ENCODE measurements at places on chromosomes 1 and 21.
A peak's percentile ranks its signal among the peaks of the same experiment; 100 is the strongest.

DNA sequence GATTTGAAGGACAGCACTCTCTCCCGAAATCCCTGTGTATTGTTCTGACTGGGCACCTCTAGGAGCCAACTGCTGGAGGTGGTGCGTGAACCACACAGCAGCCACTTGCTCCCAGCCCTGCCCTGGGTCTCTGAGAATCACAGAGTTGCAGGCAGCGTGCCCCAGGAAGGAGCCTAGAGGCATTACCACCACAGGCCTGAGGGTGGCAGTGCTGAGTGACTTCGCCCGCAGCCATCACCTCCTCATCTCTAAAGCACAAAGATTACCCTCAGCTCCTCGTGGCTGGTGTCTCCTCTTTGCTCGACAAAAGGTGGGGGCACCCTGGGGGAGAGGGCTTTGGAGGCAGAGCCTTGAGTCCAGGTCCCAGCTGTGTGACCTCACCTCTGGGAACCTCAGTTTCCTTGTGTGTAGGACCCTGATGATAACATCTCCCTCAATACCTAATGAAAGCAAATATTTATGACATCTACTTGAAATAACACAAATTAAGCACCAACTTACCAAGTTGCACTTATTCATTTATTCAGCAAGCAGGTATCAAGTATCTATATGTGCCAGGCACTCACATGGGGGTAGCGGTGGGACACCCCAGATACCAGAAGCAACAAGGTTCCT lies 86.3 kb downstream of the VWA5B1 start:
- peak; percentile 42 for DNase-seq

- no peak for DNase-seq
Observed at GRCh38 chr1:32748348-32748747, 45.8 kb upstream of the SYNC start.

GRCh38 chr21:44774972-44775371 lies 26.6 kb downstream of the UBE2G2 start:
- DNase-seq: no peak

- no peak for DNase-seq
Observed at GRCh38 chr1:81208441-81208840, 592.3 kb upstream of the ADGRL2 start.

DNA sequence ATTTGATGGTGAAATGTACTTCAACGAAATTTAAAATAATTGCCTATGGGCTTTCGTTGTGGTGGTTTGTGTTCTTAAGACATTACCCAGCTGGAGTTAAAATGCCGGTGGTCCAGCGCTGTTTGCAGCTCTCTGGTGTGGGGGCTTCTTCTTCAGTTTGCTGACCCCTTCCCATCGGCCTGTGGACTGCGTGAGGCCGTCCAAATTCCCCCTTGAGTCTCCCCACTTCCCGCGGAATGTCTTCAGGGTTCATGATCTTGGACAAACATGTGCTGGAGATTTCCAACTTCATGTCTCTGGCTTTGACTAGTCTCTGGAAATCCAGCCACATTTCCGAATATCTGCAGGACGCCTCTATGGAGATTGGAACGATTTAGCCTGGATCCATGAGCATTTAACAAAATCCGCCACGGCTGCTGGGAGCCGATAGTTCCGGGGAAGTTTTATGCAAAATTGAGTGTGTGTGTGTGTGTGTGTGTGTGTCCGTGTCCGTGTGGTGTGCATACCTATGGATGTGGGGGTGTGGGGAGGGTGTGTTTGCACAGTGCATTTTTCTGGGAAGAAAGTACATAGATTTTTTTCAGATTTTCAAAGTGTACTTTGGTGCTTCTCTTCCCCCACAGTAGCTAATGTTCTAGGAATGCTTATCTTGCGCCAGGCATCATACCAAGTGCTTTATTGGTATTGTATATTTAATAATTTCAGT lies 117.2 kb downstream of the PCP4 start:
- no peak for DNase-seq

DNA sequence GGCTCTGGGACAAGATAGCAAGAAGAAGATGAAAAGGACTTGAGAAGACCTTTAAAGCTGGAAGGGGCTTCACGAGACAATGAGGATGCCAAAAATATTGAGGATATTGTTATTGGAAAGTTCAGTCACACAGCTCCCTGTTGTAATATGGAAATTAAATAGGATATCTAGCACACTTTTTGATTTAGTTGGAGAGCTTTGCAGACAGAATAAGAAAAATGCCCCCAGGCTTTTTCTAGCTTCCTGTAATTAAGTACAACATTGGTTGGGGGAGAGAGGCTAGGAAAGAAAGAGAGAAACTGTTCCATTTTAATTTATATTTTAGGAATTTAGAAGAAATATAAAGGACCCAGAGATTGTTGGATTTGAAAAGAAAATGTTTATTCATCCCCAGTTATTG lies 27.5 kb downstream of the RBM11 start:
- DNase-seq: no peak

DNA sequence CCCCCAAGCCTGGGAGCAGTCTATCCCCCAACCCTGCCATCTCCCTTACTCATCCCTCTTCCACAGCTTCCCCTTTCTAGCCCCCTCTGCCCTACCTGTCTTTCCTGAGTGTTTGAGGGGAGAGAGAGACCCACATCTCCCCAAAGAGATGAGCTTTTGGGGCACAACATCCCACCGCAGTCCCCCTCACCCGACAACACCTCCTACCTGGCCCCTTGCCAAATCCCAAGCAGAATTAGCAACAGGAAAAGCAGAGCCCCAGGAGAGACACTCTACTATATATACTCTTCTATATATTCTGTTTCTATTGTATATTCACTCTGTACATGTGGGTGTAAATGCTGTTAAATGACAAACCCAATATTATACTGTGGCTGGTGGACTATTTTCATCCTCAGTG lies 9.9 kb upstream of the KCNC4 start:
- DNase-seq: no peak

DNA sequence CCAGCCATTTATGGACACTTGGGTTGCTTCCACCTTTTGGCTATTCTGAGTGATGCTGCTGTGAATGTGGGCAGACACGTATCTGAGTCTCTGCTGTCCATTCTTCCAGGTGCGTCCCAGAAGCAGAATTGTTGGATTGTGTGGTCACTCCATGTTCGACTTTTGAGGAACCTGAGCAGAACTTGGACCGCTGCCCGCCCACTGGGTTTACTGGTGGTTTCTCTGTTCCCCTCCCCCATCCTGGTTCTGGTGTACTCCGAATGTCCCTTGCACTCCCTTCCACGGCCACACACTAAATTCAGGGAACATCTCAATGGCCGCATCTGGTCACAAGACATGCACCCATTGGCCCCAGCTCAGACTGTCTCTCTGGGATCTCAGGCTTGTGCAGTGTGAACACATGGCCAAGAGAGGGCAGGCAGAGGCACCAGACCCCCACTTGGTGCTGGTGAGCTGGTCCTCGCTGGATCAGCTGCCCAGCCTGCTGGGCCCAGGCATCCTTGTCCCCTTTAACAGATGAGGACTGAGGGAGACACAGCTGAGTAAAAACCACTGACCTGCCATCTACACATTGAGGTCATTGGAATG lies 565.1 kb downstream of the NPHP4 start:
- DNase-seq: no peak

- DNase-seq: no peak
Observed at GRCh38 chr1:115676498-115677181, 34.9 kb downstream of the VANGL1 start.

- DNase-seq: no peak
Observed at GRCh38 chr1:187987236-187987776, 1158.6 kb downstream of the PLA2G4A start.
